Parietal lobe (tissue), 2 donors: ENCODE measurements at places on chromosomes 2 and 18. TPM values are rescaled to one million over a fixed set of nuclear protein-coding genes. Genes with fewer than 3 reads are reported as not detected.

CUL3 gene
- total RNA-seq: 145 TPM

KIF3C gene
- total RNA-seq: 155 TPM

POTEJ gene
- total RNA-seq: not detected

GPBAR1 gene
- total RNA-seq: not detected

VWC2L gene
- total RNA-seq: 7.8 TPM

FKBP7 gene
- total RNA-seq: 12.5 TPM

ARHGAP28 gene
- 17.5 TPM for total RNA-seq

ZFP36L2 gene
- total RNA-seq: 2.8 TPM

ASB18 gene
- not detected for total RNA-seq

SPEG gene
- 24.7 TPM for total RNA-seq

COL3A1 gene
- total RNA-seq: 19.1 TPM

LRATD1 gene
- 35.1 TPM for total RNA-seq

PREPL gene
- 133 TPM for total RNA-seq

ANTXR1 gene
- 31.9 TPM for total RNA-seq

APCDD1 gene
- 18.8 TPM for total RNA-seq

PPP1R1C gene
- 0.94 TPM for total RNA-seq

IL36RN gene
- total RNA-seq: not detected

KDSR gene
- 15.3 TPM for total RNA-seq
